ENCODE measurements at places on chromosomes 13 and 19.

DNA sequence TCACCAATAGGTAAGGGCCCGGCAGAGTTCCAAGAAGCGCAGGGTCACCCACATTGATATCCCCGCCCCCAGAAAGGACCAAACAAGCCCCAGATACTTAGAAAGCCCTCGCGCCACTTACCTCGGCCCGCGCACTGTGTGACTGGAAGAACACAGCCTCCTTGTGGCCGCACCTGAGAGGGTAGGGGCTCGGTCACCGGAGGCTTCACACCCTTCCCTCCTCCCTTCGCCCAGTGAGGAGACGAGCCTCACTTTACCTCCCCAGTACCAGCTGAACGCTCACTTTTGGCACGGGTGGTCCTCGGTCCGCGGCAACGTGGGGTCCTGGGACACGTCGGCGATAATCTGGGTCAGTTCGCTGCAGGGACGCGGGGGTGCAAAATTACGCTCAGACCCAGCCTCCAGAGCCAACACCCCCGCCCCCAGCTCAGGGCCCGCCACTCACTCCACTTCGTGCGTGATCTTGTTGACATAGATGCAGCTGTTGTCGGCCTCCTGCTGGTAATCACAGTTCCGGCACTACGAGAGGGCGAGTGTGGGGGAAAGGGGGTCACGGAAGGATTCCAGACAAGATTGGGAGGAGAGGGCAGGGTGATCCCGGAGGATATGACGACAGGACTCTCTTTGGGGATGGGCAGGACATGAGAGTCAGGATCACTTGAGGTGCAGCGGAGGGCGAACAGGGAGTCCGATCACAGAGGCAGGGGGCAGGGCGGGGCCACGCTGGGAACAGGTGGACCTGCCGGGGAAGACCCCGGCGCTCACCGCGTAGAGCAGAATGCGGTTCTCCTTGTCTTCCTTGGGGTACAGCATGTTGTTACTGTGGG is 568 bp downstream of the POLR2I start:
- peak; percentile 20 for DNase-seq

DNA sequence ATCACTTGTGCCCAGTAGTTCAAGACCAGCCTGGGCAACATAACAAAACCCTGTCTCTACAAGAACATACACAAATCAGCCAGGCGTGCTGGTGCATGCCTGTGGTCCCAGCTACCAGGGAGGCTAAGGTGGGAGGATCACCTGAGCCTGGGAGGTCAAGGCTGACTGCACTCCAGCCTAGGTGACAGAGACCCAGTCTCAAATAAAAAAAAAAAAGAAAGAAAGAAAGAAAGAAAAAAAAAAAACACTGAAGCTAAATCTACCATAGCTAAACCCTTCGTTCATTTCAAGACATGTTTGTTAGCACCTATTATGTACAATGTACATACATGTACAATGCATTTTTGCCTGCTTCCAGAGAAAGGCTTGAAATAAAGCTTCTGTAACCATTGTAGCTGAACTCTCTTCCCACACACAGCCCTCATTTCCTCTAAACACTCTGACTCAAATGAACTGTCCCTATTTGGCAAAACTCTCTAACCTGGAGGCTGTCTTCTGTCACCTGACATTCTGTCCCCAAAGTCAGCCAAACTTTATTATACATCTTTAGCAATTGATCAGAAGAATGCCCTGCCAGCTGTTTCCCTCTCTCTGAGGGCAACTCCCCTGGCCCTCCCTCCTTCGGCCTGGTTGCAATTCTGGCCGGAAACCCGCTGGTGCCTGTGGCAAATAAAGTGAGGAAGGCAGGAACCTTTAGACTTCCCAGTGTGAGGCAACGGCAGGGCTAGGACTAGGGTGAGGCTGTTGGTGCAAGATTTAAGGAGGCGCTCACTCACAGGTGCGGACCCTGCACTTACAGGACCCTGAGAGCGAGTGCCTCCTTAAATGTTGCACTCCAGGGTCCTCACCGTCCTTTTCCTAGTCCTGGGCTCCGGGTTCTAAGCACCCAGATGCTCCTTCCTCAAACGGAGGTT is 1.8 kb downstream of the ETHE1 start:
- DNase-seq: peak; percentile 37

DNA sequence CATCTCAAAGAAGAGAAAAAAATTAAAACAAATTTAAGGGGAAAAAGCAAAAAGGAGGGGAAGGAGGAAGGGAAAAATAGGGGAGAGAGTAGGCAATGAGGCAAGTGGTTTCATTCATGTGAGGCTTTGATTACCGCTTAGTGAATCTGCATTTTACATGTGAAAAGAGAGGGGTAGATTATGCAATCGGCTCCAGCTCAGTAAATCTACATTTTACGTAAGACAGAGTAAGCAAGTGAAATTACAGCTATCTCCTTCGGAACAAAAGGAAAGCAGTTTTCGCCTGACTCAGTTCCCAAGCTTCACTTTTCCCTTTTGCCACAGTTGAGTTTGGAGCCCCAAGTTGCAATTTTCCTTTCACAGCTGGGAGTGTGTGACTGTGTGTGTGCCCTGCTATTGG is 16.0 kb upstream of the OLFM2 start:
- DNase-seq: no peak

- no peak for DNase-seq
Measured at GRCh38 chr13:50701469-50701868, 142.0 kb downstream of the DLEU7 start.

DNA sequence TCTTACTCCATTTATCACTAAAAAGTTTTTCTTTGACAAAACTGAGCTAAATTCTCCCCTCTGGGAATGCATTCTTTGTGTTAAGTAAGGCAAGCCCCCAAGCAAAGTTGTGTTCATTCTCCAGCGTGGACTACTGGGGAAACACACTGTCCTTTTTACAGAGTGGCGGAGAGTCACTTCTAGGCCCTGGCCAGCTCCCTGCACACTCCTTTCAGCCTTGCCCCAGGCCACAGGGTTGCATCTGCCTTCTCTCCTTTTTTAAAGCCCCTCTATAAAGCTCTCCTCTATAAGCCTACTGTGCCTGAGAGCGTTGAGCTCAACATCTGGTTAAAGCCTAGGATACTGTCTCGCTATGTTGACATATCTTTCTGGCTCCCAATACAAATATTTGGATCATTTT is 803.4 kb downstream of the PCDH17 start:
- no peak for DNase-seq

- DNase-seq: no peak
Measured at GRCh38 chr19:29320086-29320485, 107.1 kb upstream of the UQCRFS1 start.

GRCh38 chr19:37931881-37932655 is 25.1 kb downstream of the SIPA1L3 start:
- DNase-seq: no peak

DNA sequence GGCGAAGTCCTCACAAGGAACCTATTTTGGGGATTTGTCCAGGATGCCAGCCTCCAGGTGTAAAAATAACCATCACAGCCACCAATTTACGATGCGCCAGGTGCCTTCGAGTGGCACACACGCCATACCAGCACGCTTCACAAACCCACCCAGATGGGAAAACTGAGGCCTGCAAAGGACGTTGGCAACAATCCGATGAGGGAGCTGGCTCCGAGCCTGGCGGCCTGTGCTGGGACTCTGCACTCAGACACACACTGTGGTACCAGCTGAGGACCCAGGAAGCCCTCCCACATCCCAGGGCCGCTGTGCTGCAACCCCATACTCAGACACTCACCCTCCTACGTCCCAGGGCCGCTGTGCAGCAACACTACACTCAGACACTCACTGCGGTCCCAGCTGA is 65.0 kb upstream of the C13orf46 start:
- no peak for DNase-seq

GRCh38 chr19:18672044-18672451 is 11.4 kb upstream of the CRTC1 start:
- DNase-seq: no peak

All from central memory CD4-positive, alpha-beta T cell (primary cell).